C1 segment of cervical spinal cord (tissue), 14 donors: ENCODE measurements at places on chromosomes 13 and 19.

DNA sequence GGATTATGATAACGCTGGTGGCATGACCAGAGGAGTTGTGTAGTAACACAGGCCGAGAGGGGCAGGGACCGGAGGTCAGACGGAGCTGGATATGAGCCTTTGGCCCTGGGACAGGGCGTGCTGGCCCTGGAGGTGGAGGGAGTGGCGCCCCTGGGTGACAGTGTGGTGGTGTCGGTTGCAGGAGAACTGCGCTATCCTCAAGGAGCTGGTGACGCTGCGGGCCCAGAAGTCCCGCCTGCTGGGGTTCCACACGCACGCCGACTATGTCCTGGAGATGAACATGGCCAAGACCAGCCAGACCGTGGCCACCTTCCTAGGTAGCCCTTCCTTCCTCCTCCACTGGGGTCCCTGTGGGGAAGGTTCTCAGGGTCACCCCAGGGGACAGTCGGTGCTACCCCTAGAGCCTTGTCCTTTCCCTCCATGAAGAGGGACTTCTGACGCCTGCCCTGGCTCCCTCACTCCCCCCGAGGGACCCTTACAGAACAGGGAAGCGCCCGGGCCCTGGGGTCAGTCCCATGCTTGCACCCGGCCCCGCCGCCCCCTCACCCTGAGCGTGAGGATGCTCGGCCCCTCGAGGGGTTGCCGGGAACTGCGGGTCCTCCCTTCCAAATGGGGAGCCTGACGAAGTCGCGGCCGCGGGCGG, 12.8 kb upstream of the ZNF554 start:
- no peak for DNase-seq

- DNase-seq, result no peak
These were observed 24.8 kb upstream of the ZNF254 start for GRCh38 chr19:24062190-24062589.

DNA sequence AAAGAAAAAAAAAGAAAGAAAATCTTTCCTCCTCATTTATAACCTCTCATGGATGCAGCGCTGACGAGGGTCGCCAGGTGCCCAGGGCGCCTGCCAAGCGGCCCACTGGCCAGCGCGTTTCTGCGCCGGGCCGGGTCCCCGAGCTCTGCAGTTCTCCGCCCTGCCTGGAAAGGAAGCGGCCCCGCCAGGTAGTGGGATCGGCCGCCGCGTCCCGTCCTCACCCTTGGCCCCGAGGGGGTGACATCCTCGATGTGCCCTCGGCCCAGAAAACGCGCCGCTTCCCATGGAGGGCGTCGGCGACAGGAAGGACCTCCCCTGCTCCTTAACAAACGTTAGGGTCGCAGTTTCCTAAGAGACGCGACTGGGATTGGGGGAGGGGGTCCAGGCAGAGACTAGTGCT, 56.9 kb downstream of the ZNF726 start:
- no peak for DNase-seq

- DNase-seq, result no peak
These were observed 33.0 kb downstream of the ZIC2 start for GRCh38 chr13:100014621-100015020.

DNA sequence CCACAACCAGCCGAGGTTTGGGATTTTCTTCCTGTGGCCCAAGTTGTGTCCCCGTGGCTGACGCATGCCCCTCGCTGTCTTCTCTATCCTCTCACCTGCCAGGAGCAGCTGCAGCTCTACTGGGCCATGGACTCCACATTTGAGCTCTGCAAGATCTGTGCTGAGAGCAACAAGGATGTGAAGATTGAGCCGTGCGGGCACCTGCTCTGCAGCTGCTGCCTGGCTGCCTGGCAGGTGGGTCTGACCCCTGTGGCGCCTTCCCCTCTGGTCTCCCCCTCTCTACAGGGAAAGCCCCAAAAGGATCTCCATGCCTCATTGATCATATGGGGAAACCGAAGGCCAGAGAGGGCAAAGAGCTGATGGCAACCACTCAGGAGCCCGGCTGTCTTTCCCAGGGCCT, 14.6 kb downstream of the CBLC start:
- no peak for DNase-seq

GRCh38 chr19:54893406-54893805, 12.5 kb upstream of the NCR1 start:
- DNase-seq, result no peak

DNA sequence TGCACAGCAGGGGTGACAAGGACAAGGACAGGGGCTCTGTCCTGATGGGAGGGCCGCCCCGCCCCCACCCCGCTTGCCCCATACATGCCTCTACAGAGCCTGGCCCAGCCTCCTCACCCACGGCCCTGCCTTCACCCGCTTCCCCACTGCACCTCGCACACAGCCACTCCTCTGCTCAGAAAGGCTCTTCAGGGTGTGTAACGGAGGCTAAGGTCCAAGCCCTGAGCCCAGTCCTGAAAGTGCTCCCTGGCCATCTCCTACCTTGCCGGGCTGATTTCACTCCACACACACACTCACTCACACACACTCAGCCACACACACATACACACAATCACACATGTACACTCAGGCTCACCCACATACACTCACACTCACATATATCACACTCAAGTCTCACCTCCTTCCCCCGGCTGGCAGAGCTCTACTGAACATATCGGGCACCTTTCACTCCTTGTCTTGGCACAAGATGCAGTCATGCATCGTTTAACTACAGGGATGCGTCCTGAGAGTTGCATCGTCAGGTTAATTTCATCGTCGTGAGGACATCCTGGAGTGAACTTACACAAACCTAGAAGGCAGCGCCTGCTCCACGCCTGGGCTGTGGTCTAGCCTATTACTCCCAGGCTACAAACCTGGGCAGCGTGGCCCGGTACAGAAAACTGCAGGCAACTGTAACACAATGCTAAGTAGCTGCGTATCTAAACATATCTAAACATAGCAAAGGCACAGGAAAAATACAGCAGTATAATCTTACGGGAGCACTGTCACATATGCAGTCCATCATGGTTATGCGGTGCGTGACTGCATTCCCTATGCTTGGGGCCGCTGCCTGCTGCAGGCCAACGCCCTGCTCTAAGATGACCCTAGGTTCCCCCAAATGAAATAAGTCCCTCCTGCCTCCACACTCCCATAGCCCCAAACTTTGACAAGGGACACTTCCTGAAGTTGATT, 13.1 kb downstream of the EPS15L1 start:
- no peak for DNase-seq

DNA sequence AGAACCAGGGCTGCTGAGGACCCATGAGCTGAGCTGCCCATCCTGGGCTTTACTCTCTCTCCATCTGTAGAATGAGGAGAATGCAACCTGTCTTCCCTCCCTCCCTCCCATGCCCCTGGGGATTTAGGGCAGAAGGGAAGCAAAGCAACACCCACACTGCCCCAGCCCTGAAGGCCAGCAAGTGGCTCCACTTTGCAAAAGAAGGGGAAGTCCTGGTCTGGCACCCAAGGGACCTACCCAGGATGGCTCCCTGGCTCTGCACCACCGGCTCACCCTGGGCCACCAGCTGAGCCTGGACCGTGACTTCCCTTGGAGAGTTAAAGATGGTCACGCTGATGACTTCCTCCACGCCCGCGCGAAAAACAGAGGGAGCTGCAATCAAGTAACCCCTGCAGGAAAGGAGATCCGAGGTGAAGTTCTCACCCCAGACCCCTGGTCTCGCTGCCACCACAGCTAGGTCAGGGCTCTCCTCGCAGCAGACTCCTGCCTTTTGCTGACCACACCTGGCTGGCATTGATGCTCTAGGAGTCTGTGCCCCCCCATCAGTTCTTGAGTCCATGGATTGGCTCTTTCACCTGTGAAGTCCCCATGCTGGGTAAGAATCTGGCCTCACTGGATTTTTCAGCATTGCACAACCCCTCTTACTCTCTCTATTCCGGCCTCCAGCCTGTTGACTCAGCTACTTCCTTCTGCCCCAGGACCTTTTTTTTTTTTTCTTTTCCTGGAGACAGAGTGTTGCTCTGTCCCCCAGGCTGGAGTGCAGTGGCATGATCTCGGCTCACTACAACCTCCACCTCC, 4.6 kb downstream of the CPAMD8 start:
- no peak for DNase-seq

DNA sequence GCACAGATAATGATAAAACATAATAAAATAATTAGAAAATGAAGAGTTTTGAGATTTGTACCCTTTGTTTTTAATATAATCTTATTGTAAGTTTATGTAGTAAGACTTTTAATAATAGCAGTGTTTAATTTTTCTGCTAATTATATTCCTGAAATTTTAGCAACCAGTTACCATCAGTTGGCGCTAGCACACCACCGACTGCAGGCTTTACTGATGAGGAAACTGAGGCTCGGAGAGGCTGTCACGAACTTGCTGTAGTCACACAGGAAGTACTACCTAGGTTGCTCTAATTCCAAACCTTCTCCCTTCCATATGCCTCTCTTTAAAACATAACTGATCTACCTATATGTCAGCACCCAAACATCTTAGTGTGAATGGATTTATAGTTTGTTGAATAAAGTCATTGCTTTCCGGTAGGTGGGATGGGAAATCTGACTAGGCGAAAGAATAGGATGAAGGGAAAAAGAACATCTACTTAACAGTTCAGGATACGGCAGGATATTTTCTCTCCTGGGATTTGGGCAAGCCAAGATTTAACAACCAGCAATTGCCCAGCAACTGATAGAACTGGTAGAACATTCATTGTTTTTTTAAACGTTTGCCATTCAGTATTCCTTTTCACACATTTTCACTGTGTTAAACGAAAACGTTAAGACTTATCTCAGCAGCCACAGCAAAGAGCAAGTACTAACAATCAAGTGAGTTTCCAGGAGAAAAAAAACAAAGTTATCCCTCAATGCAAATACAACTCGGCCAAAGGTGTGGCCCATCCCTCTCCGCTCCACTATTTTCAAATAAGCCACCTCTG, 822 bp upstream of the RFXAP start:
- DNase-seq, result no peak

GRCh38 chr19:30780032-30780431, 407.8 kb downstream of the ZNF536 start:
- DNase-seq, result no peak

GRCh38 chr19:19533841-19534240, 4.2 kb upstream of the CILP2 start:
- DNase-seq, result no peak

GRCh38 chr13:30113983-30114570, 193.3 kb downstream of the KATNAL1 start:
- no peak for DNase-seq

- DNase-seq, result no peak
These were observed 96.2 kb downstream of the SUCLA2 start for GRCh38 chr13:47904891-47905290.

DNA sequence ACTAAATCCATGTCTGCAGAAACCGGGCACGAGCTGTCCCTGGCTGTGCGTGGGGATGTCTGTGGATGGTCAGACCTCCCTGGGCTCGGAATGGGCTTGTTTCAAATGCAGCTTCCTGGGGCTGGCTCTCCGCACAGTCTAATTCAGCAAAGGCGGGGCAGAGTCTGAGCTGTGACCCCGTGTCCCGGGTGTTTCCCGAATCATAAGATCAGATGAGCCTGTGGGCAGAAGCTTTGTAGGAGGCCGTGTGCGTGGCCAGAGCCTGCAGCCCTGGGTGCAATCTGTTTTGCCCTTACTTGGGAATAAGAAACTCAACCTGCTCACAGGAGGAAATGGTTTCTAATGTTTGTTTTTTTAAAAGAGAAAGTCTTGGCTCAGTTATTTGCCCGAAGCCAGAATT, 13.9 kb upstream of the GNA11 start:
- no peak for DNase-seq

- no peak for DNase-seq
These were observed 68.2 kb downstream of the RAP2A start for GRCh38 chr13:97502181-97502580.

GRCh38 chr13:113508521-113509254, 18.2 kb upstream of the DCUN1D2 start:
- no peak for DNase-seq

DNA sequence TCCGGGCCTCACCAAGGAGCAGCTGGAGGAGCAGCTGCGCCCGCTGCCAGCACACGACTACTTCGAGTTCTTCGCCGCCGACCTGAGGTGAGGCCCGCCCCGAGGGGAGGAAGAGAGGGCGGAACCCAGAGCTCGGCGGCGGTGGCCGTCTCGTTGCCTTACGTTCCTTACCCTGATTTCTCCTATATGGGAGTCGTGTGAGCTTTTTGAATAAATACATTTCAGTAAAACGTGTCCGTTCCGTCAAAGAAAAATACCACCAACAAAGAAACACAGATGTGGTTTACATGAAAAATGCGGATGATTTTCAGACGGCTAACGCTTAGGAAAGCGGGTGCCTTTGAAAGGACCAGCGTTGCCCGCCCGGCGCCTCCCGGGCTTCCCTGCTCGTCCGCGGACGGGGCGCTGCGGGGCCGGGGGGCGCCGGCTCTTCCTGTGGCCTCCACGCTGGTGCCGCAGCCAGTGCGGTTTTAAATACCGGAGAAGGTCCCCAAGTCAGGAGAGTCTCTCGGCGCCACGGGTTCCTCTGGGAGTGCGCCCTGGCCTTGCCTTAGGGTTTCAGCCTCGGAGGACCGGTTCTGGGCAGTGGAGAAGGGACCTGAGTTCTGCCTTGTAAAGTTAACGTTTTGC, 755 bp downstream of the UPF3A start:
- DNase-seq, result peak; percentile 57

DNA sequence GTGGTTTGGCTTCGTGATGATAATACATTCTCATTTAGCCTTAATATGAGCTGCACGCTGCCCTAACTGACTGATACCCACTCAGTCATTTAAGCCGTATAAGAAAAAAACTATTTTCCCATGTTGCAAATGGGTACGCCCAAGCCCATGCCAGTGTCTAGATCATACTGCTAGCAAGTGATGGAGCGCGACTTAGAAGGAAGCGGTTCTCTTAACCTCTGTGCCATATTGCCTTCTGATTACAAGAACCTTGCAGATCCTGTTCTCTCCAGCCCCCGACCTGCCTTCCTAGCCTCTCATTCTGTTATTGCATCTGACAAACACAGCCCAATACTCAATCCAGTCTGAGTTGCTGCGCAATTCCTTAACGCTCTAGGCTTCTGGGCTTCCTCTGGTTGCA, 603 bp downstream of the GPALPP1 start:
- DNase-seq, result no peak

- no peak for DNase-seq
These were observed 14.4 kb upstream of the SLC25A42 start for GRCh38 chr19:19049406-19049805.

- DNase-seq, result no peak
These were observed 10.3 kb downstream of the TMEM272 start for GRCh38 chr13:51834581-51835171.

DNA sequence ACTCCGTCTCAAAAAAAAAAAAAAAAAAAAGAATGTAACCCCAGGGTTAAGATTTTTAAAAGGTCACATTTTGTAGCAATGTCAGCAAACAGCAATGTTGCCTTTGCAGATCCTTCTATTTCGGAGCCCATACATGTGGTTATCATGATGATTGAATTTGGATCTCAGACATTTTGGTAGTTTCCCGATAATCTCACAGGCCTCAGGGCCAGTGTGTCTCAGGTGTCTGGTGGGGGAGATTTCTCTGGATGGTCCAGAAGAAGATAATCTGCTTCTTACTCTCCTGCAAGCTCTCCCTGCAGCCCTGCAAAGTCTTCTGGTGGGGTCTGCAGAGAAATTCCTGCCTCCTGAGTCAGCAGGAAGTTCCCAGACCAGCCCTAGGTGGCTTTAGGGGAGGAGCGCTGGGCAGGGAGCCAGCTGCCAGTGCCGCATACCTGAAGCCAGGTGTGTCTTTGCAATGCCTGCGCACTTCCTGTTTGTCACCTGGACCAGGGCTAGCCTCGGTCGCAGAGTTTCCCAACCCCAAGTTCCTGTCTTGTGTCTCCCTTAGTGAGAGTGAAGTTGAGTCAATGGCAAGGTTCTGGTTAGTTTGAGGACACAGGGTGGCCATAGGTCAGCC, 1.4 kb downstream of the SH2D3A start:
- no peak for DNase-seq
